GM12891 (cell line): ENCODE measurements at places on chromosomes 13 and 19.

DNA sequence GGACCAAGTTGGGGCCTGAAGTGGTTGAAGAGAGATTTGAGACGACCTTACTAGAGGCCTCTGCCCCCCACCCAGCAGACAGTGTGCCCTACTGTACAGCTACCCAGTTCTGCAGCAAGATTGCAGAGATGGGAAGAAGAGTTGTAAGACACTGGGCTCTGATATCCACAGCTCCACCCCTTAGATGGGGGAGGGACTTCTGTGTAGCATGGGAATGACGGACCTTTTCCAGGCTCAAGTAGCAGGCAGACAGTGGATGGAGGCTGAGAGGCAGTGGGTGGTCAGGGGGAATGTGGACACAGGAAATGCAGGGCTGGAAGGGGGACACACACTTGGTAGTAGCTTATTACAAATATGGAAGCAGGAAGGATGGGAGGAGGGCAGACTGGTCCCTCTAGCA, 13.0 kb downstream of the LRFN3 start:
- DNase-seq, result no peak

DNA sequence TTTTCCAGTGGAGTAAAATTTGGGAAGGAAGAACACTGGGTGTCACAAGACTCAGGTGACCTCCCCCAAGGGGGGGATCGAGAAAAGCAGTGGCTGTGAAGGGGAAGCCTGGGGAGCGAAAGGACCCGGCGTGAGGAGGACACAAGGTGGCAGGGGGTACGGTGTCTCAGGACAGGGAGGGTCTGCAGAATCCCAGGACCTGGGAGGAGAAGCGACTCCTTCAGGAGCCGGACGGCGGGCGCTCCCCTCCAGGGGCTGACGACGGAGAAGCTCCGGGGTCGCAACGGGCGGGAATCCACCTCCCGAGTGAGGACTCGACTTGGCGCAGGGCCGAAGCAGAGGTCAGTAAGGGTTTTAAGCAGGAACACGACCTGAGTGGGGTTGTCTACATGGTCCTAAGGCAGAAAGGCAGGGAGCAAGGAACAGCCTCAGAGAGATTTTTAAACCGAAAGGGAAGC, 529 bp downstream of the ZNF836 start:
- DNase-seq, result peak; percentile 25

- no peak for DNase-seq
Observed at GRCh38 chr13:91417660-91418325, 19.4 kb downstream of the GPC5 start.

DNA sequence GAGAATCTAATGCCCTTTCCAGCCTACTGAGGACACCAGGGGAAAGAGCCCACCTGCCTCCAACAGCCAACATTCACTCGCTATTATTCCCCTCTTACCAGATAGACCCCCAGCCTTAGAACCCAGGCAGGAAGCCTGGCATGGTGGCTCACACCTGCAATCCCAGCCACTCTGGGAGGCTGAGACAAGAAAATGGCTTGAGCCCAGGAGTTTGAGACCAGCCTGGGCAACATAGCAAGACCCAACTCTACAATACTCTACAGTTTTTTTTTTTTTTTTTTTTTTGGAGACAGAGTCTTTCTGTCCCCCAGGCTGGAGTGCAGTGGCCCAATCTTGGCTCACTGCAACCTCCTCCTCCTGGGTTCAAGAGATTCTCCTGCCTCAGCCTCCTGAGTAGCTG, 3.5 kb upstream of the LMNB2 start:
- no peak for DNase-seq

DNA sequence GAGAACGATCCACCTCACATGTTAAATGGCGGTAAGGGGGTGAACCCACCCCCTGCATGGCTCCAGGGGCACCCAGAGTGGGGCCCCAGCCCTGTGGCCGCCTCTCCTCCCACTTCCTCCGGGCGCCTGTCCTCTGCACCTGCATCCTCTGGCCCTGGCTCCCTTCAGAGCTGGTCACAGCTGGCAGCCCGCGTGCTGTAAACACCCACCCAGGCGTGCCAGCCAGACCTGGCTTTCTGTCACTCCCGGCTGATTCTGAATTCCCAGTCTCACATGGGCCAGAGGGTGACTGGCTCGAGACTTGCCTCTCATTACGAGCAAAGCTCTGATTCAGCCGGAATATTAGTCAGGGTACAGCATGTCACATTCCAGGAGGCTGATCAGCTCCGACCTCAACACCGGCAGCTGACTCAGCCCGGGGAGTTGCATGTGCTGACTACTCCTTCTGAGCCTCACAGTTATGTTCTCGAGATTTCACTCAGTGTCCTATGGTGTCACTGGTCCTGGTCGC, 75.1 kb downstream of the GNG7 start:
- DNase-seq, result no peak

- no peak for DNase-seq
Observed at GRCh38 chr13:32978278-32978677, 37.9 kb upstream of the KL start.

- DNase-seq, result no peak
Observed at GRCh38 chr13:114282041-114282670, 755 bp downstream of the UPF3A start.

DNA sequence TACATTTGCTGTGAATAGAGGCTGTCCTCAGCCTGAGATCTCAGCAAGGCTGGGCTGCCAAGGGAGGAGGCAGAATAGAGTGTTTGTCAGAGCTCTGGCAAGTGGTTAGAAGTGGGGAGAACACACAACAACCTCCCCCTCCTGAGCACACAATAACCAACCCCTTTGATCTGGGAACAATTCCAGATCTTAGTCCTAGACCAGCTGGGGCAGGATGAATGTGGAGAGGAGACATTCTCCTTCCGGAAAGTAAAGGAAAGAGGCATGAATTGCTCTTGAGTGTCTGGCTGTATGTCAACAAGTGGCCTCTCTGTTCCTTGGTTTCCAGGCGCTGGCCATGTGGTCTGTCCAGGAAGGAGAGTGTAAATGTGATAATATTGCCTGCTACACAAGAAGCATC, 114.9 kb upstream of the TMTC4 start:
- DNase-seq, result no peak

GRCh38 chr13:32340914-32341313, 25.6 kb downstream of the BRCA2 start:
- DNase-seq, result no peak

- DNase-seq, result no peak
Observed at GRCh38 chr13:23506807-23507291, 63.4 kb upstream of the TNFRSF19 start.

GRCh38 chr19:46303691-46304397, 7.0 kb downstream of the HIF3A start:
- DNase-seq, result no peak
